ENCODE measurements at places on chromosomes 16 and 17. TPM values are rescaled to one million over a fixed set of nuclear protein-coding genes. Genes with fewer than 3 reads are reported as not detected.

- no peaks in the 10 kb centered on the region for H3K27me3 ChIP-seq
- no peak overlapping the region for H3K4me3 ChIP-seq
- H3K36me3 ChIP-seq: no peaks in the 10 kb centered on the region
- no peak for DNase-seq
Measured at GRCh38 chr16:11183035-11183812, 72.8 kb downstream of the SOCS1 start.

AGRP gene
- total RNA-seq: 0.55 TPM

CCDC92B gene
- total RNA-seq: 0.18 TPM

DNA sequence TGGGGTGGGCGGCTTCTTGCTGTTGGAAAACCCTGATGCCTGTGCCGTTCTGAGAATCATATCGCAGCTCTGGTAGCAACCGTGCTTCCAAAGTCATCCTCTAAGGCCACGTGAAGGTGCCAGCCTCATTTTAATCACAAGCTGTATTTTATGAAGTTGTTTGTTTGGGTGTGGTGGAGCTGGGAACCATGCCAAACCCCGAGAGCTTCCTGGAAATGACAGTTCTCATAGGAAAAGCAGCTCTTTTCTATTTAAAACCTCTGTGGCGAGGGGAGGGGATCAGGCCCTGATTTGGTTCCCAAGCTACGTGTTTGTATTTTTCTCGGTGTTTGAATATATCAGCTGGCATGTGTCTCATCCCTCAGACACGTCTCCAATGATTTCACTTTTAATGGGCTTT is 21.7 kb downstream of the KNOP1 start:
- peaks cover 38% of the 10 kb centered on the region for H3K4me1 ChIP-seq
- DNase-seq: peak; percentile 77
- H3K27me3 ChIP-seq: no peaks in the 10 kb centered on the region
- peak overlapping the region; percentile 31 for H3K27ac ChIP-seq
- no peaks in the 10 kb centered on the region for H3K36me3 ChIP-seq

DNA sequence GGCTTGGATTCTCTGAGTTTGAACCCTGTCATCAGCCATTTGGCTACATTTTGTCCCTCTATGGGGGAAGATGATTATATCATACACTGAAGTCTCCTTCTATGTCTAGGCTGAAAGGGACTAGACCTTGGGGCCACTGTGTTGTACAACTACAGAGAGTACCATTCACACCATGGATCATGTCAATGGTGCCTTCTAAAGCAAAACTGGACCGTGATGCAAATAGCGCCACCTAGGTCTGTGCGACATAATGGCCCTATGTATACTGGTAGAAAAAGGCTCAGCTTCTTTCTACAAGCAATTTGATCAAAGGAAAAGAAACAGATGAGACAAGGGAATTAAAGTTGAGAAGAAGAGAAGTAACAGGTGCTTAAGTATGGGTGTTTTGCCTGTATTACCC is 100.7 kb downstream of the LYRM1 start:
- no peaks in the 10 kb centered on the region for H3K36me3 ChIP-seq
- no peaks in the 10 kb centered on the region for H3K27me3 ChIP-seq
- no peak overlapping the region for H3K27ac ChIP-seq

DNA sequence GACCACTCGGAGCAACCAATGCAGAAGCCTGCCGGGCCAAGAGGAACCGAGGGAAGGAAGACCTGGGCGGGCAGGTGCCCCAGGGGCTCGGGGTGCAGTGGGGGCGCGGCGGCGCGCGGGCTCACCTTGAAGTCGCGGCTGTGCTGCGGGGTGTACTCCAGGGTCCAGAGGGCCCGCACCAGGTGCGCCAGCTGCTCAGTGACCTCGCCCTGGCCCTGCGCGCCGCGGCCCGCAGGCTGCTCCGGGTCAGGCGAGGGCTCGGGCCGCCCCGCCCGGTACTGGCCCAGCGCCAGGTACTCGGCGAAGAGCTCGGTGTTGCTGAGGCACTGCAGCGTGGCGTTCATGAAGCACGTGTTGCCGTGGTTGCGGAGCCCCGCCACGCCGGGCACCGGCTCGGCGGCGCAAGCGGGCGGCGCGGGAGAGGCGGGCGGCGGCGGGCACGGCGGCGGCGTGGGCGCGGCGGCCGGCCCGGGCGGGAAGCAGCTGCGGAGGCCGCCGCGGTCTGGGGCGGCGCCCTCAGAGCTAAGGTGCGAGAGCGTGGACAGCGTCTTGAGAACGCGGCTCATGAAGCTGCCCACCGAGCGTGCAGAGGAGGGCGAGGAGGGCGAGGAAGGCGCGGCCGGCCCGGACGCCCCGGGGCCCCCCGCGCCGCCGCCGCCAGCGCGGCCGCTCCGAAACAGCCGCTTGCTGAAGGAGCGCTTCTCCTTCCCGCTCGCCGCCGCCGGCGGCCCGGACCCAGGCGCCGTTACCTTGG is 562 bp downstream of the USP31 start:
- H3K27me3 ChIP-seq: no peaks in the 10 kb centered on the region
- no peaks in the 10 kb centered on the region for H3K36me3 ChIP-seq
- peak overlapping the region; percentile 44 for H3K4me3 ChIP-seq
- H3K4me1 ChIP-seq: peaks cover 3% of the 10 kb centered on the region
- no peak overlapping the region for H3K27ac ChIP-seq

KRTAP4-3 gene
- total RNA-seq: not detected

- H3K4me1 ChIP-seq: peaks cover 4% of the 10 kb centered on the region
- no peak overlapping the region for H3K27ac ChIP-seq
- no peaks in the 10 kb centered on the region for H3K36me3 ChIP-seq
- no peaks in the 10 kb centered on the region for H3K27me3 ChIP-seq
- no peak for DNase-seq
Measured at GRCh38 chr17:67868176-67868575, 42.9 kb downstream of the BPTF start.

TAT gene
- total RNA-seq: 0.34 TPM
